LoVo (cell line): ENCODE measurements at places on chromosomes 1 and 21.

DNA sequence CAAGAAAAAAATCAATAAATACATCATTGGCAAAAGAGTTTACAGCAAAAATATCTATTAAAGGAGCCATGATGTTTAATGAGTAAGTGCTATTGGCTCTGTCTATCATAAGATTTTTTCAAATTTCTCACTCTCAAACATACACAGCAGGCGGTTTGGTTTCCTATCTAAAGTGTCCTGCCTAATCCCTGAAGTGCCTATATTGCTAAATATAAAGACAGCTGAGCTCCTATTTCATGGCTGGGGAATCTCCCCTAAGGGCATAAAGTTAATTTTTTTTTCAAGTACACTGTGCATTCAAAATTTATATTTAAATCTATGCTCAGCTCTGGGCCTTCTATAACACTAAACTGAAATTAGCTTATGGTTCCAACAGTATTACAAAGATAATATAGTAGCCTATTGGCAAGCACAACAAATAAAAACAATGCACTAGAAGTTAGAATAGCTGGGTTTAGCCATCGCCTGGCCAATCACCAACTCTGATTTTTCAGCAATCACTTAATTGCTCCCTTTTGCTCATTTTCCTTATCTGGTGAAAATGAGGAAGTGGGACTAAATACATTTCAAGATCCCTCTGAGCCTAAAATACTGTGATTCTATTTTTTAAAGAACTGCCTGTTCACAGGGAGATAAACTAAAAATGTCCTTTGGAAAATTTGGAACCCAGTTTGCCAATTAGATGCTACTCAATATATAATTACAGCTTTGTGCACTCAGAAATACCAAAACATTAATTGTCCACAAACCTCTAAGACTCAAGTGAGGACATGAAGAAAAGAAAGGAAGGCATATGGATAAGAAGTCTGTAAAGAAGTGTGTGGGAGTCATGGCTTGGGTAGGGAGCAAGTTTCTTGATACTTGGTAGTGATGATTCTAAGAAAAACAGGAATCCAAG lies 62.5 kb downstream of the WDR64 start:
- no peak for DNase-seq

- no peak for DNase-seq
These were observed 20.4 kb downstream of the FGGY start for GRCh38 chr1:59317343-59317742.

GRCh38 chr1:85135392-85135798 lies 65.4 kb downstream of the SYDE2 start:
- no peak for DNase-seq

DNA sequence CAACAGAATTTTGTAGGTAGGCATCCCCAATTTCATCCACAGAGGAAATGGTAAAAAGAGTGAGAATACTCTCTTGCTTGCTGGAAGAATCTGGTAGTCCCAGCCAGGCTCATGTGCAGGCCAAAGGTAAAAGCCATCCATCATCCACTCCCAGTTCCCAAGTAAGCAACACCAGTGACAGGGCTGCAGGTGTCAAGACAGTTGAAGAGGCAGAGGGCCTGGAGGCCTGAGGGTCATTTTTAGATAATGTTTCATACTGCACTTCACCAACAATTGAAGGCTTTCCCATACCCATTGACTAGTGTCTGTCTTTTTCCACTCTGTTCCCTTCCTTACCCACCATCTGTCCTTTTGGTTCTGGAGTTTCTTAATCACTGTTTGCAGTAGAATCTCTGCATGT lies 141.7 kb upstream of the L1TD1 start:
- no peak for DNase-seq

DNA sequence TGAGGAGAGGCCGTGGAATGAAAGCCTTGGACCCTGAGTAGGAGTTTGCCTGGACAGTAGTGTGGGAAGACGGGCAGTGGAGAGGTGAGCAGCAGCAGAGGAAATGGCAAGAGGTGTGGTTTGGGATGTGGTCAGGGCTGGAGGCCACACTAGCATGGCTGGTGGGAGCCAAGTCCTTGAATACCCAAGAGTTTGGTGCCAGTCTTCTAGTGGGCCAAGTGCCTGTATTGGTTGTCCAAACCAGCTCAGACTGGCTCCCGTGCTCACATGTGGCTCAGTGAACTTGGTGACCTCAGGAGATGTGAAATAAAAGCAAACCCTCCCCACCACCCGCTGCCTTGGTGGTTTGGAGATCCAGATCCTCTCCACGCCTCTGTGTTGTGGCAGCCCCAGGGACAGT lies 2.4 kb downstream of the GUCA2A start:
- no peak for DNase-seq

DNA sequence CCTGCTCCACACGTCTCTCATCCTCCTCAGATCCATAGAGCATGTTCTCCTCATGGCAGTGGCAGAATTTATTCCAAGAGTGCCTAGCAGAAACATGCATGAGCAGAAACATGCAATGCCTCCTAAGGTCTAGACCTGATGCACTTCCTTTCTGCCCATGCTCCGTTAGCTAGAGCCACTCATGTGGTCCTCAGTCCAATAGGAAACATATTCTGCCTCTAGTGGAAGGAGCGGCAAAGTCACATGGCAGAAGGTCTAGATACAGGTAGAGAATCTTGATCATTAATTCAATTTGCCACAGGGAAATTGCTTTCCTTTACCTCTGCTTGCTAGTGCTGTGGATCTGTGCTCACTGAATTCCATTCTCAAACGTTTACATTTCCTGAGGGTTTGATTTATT lies 130.4 kb downstream of the KIF26B start:
- no peak for DNase-seq

- DNase-seq: no peak
These were observed 459.8 kb upstream of the DAB1 start for GRCh38 chr1:57883642-57883995.

- DNase-seq: no peak
These were observed 27.1 kb downstream of the CDC7 start for GRCh38 chr1:91527781-91528180.
